ENCODE measurements at places on chromosomes 6 and 20.

- no peak for DNase-seq
Measured at GRCh38 chr20:64152906-64153305, 11.3 kb upstream of the MYT1 start.

DNA sequence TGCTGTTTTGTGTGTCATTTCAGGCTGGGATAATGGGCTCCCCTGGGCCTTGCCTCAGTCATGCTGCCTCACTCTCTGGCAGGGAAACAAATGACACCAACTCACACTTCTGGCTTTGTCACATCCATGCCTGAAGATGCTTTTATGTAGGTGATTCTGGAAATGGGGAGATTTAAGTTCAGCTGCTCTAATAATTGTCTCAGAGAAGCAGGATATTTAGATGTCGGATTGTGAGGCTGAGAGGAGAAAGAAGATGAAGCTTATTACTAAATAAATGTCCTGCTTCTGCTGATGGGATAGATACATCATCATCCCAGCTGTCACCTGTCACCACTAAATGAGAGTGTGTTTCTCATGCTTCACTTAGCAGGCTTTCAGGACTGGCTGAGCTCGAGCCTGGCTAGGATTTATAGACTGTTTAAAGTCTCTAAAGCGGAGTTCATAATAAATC is 480.2 kb upstream of the SPTLC3 start:
- no peak for DNase-seq

DNA sequence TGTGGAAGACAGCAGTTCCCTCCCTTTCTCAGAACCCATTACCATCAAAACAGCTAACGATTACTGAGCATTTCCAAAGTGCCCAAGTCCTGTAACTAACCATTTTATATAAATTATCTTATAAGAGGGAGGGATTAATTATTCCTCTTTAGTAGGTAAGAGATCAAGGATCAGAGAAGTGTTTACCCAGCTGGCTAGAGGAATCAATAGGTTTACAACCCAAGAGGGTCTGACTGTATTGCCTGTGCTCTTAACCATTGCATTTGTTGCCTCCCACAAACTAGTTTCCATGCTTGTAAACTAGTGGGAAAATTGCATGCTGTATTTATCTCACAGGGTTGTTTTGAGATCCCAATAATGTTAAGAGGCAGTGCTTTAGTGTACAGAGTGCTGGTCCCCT is 3.7 kb upstream of the DBNDD2 start:
- no peak for DNase-seq

- DNase-seq, result no peak
Measured at GRCh38 chr20:62885046-62885895, 23.6 kb upstream of the TCFL5 start.

DNA sequence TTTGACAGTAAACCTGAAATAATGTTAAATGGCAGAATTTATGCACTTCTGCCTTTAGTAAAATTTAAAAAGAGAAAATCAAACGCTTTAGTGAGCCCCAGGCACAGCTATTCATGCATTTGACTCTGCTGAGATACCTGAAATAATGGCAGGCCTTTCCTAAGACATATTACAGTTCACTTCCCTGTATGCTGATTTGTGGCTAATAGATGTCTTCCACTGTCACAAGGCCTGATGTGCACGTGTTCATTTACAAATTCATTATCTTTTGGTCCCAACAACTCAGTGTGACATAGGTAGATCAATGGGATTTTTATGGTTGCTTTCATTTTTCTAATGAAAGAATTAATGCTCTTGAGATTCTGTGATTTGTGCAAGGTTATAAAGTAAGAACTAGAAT is 449.7 kb upstream of the RGS17 start:
- DNase-seq, result no peak

GRCh38 chr20:31496761-31497295 is 17.4 kb upstream of the HM13 start:
- DNase-seq, result peak; percentile 91

GRCh38 chr20:3105256-3106137 is 21.0 kb upstream of the AVP start:
- DNase-seq, result no peak

DNA sequence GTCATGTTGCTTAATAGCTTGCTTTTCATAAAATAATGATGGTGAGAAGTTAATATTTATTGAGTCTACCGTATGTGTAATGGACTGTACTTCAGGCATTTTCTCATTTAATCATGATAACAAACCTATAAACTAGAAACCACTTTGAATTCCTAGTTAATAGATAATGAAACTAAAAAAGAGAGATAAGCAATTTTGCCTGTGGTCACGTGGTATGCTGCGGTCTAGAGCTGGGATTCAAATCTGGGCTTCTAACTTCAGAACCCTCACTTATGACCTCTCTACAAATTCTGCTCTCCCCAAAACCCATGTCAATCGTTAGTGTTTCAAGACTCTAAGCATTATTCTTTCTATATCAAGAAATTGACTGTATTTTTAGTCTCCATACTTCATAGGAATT is 700.7 kb downstream of the PRKN start:
- no peak for DNase-seq

GRCh38 chr20:37726971-37727956 is 33.4 kb downstream of the CTNNBL1 start:
- DNase-seq, result no peak

- peak; percentile 36 for DNase-seq
Measured at GRCh38 chr6:108798670-108799353, 49.4 kb upstream of the ARMC2 start.

DNA sequence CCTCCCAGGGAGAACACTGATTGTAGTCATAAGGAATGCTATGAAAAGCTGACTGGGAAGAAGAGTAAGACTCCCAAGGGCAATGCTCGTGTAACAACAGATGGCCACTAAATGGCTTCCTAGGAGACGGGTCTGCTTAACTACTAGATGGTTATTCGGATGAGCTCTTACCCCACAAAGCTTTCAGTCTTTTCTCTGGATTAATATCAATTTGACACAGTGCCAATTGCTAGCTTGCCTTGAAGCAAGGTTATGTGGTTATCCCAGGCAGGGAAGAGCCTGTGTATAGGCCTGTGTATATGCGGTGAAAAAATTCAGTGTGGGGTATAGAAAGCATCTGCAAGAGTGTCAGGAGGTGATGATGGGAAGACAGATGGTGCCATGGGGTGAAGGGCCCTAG is 86.4 kb upstream of the NOX3 start:
- DNase-seq, result no peak

Measured in femur (tissue), 1 donor.